Activated T-cell treated with anti-CD3 and anti-CD28 coated beads for 24 hours (primary cell): ENCODE measurements at places on chromosomes 3 and 15.

- DNase-seq, result no peak
Observed at GRCh38 chr3:184336547-184337398, 627 bp upstream of the FAM131A start.

DNA sequence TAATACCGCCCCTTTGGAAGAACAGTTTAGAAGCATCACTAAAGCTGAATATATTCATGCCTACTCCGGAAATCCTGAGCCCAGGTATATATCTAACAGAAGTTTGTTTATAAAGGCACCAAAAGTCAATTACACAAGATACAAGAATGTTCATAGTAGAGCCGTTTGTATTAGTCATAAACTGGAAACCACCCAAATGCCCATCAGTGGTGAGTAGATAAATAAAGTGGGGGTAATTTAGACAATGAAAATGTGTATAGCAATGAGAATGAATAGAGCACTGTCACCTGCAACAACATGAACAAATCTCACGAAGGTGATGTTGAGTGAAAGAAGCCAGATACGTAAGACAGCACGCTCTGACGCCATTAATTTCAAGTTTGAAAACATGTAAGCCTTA is 68.3 kb upstream of the GLCE start:
- no peak for DNase-seq

GRCh38 chr3:42503957-42504333 is 1.5 kb downstream of the VIPR1 start:
- DNase-seq, result no peak

GRCh38 chr3:42036483-42036823 is 54.7 kb upstream of the TRAK1 start:
- DNase-seq, result no peak

DNA sequence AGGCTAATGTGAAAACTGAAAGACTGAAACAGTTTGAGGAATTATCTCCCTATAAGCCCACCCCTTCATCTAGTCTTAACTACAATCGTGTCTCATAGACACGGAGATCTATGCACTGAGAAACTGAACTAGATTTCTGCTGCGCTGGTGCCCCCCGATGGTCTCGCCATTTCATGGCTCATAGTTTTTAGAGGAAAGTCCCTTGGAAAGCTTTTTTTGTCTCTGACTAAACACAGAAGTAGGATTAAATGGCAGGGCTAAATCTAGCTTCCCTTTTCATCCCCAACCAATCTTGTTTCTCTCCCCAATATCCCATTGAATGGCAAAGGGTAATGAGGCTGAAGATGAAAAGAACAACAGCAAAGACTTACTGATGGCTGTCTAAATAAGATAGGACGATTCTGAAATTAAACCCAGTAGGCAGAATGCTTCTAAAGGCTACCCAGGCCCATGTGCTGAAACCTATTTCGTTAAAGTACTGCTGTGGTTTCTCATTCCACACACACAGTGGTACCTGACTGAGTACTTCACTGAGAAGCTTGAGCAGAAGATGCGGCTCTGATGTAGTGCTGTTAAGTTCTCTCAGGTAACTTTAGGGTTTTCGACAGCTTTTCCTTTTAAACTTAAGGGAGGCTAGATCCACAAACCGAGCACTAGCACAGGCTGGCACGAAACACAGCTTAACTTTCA is 142.7 kb downstream of the GADL1 start:
- DNase-seq, result peak; percentile 48

DNA sequence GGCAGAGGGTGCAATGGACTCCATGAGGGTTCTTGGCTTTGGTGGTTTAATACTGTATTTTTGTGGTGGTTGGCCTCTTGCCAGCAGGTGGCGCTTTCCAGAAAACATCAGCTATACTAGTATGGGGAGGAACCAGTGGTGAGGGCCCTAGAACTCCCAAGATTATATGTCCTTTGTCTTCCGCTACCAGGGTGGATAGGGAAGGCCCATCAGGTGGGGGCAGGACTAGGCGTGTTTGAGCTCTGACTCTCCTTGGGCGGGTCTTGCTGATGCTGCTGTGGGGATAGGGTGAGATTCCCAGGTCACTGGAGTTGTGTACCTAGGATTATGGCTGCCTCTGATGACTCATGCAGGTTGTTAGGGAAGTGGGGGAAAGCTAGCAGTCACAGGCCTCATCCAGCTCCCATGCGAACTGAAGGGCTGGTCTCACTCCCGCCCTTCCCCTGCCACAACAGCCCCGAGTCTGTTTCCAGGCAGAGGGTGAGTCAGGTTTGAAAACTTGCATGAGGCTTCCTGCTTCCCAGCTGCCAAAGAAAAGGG is 357.7 kb downstream of the OTOL1 start:
- DNase-seq, result no peak

- no peak for DNase-seq
Observed at GRCh38 chr15:68610825-68611224, 32.0 kb downstream of the CORO2B start.

DNA sequence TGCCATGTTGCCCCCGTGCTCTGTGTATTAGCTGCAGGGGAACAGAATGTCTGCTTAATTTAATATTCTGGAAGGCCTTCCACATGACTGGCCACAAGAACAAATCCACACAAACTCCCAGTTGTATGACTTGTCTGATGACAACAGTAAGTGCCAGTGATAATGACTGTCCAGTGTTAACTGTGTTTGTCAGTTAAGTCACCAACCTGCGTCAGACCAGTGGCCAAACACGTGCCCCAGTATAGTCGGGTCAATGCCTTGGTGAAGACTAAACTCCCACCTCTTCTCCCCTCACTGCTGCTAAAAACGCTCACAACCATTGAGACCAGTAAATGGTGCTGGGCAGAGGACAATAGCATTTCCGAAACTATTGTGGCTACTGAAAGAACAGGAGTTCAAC is 9.8 kb upstream of the ATP13A5 start:
- no peak for DNase-seq

GRCh38 chr3:127391436-127392155 is 103.8 kb upstream of the PRR20G start:
- DNase-seq, result no peak

DNA sequence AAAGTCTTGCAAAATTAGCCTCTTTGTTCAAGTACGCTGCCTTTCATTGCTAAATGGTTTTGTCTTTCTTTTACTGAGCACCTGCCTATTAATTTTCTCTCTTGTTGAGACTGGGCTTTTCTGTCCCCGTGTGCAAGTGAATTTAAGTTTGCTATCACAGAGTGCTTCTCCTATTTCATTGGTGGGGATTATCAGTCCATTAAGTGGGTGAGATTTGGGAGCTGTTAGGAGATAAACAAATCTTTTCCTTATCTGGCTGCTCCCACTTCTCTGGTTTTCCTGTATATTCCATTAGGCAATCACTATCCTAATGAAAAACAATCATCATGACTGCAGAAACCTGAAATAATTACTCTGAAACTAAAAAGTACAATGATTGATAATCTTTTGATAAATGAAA is 254.2 kb downstream of the NR1D2 start:
- no peak for DNase-seq

DNA sequence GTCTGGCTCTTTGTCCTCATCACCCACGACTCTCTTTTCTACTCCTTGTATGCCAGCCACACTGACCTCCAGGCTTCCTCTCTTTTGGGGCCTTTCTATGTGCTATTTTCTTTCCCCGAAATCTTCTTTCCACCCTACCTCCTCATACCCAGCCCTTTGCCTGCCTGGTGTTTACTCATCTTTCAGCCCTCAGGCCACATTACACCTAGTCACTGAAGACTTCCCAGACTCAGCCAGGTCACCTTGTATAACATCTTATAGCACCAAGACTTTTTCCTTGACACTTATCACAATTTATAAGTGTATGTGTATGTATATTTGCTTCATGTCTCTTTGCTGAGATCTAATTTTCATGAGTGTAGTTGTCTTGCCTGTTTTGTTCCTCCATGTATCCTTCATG is 396.4 kb downstream of the NLGN1 start:
- no peak for DNase-seq

- no peak for DNase-seq
Observed at GRCh38 chr3:58392181-58392580, 41.5 kb downstream of the PDHB start.

DNA sequence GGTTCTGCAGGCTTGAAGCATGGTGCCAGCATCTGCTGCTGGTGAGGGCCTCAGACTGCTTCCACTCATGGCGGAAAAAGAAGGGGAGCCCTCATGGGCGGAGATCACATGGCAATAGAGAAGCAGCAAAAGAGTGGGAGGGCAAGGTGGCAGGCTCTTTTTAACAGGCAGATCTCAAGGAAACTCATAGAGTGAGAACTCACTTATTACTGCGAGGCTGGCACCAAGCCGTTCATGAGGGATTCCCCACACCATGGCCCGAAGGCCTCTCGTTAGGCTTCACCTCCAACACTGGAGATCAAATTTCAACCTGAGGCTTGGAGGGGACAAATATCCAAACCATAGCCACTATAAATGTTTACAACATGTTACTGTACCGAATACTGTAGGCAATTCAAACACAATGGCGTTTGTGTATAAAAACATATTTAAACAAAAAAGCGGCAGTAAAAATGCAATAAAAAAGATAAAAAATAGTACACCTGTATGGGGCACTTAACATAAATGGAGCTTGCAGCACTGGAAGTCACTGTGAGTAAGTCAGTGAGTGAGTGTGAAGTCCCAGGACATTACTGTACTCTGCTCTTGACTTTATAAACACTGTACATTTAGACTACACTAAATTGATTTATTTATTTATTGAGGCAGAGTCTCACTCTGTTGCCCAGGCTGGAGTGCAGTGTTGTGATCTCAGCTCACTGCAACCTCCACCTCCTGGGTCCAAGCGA is 18.8 kb upstream of the MOBP start:
- no peak for DNase-seq

GRCh38 chr3:114454551-114455251 is 160.9 kb downstream of the TIGIT start:
- no peak for DNase-seq

DNA sequence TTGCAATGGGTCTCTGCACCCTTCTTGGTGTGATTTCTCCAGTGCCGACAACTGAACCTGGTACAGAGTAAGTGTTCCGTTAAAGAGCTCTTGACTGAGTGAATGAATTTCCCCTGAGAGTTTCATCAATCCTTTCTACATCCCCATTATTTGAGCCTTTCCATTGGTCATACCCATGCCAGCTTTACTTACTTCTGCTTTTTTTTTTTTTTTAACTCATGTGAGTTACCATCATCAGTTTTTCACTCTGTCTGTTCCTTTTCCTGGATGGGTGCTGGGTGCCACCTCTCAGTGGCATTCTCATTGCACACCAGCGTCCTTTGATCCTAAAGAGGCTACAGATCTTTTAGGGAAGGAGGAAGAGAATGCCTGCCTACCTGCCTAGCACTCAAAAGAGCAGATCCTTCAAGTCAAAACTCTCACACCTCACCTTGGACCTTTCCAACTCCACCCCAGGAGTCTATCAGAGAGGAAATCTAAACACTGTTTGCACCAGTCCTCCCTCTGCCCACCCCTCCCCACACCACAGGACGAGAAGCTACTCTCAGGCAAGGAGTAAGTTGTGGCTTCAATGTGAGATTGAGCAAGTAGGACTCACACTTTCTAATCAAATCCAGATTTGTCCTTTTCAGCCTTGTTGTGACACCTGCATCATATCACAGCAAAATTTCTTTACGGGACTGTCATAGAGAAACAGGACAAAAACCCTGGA is 13.1 kb upstream of the USP3 start:
- no peak for DNase-seq

- DNase-seq, result no peak
Observed at GRCh38 chr3:184741259-184741556, 29.3 kb upstream of the MAGEF1 start.

DNA sequence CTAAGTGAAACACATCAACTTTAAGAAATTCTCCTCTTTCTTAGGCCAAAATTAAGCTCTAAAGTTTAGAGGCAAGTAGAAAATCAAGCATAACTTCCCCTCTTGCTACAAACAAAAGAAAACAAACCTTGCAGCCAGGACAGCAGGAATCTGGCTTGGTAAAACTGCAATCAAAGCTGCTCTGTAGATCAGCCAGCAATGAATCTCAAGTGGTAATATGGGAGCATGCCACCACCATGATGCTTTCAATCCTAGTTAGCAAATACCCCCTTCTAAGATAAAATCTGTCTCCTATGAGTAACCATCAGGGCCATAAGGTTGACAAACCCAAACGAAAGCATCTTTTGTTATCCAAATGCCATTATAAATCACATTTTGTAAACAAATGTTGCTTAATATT is 208.3 kb upstream of the PLSCR5 start:
- DNase-seq, result no peak

GRCh38 chr15:63441266-63441665 is 59.6 kb upstream of the CA12 start:
- no peak for DNase-seq

DNA sequence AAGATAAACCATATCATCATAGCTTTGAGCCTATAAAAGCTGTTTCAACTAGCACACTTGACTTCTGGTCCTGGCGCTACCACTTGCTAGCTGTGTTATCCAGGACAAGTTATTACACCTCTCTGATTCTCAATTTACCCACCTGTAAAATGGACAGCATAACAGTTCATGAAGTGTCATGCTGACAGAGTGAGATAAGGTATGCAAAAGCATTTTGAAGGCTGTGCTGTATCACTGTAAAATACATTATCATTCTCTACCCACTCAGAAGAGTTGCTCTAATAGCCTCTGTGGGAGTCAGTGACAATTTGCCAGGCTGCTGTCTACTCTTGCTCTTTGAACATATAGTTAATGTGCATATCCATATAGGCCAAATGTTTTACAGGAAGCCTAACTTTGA is 93.0 kb downstream of the SSR3 start:
- DNase-seq, result no peak

GRCh38 chr3:169146866-169147237 is 516.7 kb downstream of the MECOM start:
- DNase-seq, result no peak

- DNase-seq, result no peak
Observed at GRCh38 chr3:27239951-27240350, 129.2 kb downstream of the NEK10 start.

DNA sequence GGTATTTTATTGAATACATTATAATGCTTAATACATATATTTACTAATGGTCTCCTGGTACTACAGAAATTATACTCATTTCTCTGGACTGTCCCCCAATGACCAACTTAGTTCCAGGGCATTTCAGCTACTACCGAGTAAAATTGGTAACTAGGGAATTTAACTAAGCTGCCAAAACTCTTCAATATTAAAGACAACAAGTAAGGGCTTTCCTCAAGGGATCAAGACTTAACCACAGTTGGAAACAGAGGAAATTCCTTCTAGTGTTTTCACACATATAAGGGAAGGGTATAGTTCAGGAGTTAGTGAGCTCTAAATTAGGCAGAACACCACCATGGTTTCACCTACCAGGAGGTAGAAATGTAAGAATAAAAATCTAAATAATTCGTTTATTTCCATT is 357.4 kb downstream of the TBL1XR1 start:
- no peak for DNase-seq

- no peak for DNase-seq
Observed at GRCh38 chr3:46955801-46956259, 20.7 kb downstream of the CCDC12 start.

DNA sequence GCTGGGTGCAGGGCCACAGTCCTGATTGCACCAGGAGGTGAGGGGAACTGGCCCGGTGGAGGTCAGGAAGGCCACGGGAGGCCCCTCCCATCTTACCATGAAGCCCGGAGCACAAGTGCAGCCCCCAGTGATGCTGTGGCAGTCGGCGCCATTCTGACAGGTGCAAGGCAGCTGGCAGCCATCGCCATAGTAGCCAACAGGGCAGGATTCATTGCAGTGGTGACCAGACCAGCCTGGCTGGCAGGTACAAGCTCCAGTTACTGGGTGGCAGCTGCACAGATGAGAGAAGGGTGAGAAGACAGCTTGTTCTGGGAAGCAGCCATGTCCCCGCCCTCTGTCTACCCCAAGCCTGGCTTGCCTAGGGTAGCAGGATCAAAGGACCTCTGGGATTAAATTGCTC is 88.2 kb downstream of the RAB11A start:
- no peak for DNase-seq

- no peak for DNase-seq
Observed at GRCh38 chr3:40576396-40576795, 51.6 kb downstream of the ZNF621 start.
